ENCODE measurements at places on chromosomes 7 and 10. TPM values are rescaled to one million over a fixed set of nuclear protein-coding genes. Genes with fewer than 3 reads are reported as not detected.

CLDN3 gene
- 0.23 TPM for total RNA-seq

GALNT17 gene
- total RNA-seq = not detected

NPY gene
- total RNA-seq = not detected

FERD3L gene
- not detected for total RNA-seq

TMEM139 gene
- 0.19 TPM for total RNA-seq

HABP2 gene
- total RNA-seq = 0.08 TPM

PIK3AP1 gene
- 5.7 TPM for total RNA-seq

NEUROD6 gene
- not detected for total RNA-seq

LRRC17 gene
- 0.14 TPM for total RNA-seq

WNT8B gene
- 0.11 TPM for total RNA-seq

ASB4 gene
- not detected for total RNA-seq

ERVW-1 gene
- total RNA-seq = not detected

Measured in activated T-cell treated with anti-CD3 and anti-CD28 coated beads, Interleukin-2, amount 50 U/mL, for 4 hours (primary cell).